Skeletal muscle cell (primary cell): ENCODE measurements at places on chromosomes 16 and 17.

DNA sequence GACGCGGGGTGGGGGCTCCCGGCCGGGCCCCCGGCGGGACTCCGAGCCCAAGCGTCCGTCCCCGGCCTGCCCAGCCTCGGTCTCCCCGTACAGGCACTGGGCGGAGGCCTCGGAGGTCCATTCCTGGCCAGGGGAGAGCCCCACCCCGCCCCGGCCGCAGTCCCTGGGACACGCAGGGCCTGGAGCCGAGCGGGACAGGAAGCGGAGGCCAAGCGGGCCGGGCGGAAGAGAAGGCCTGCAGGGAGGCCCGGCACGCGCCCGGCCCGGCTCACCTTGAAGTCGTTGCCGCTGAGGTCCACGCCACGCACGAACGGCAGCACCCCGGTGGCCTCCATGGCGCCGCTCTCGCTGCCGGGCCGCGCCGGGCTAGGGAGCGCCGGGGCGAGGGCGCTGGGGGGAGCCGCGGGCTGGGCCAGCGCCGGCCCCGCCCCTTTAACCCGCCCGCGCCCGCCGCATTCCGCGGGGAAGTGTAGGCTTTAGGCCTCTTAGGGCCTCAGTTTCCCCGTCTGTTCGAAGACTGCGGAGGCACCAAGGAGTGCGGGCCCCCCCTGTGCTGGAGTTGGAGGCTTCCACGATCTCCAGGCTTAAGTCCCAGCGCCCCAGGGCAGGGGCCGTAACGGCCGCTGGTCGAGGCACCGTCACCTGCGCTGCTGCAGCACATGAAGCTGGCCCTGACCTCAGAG is at the start of gene FLII:
Gene FLII, minus strand, starts transcription at position 383 of the 683 bp plus-strand sequence. Its CDS starts 48 bp downstream, at position 335.
- no peak for DNase-seq

DNA sequence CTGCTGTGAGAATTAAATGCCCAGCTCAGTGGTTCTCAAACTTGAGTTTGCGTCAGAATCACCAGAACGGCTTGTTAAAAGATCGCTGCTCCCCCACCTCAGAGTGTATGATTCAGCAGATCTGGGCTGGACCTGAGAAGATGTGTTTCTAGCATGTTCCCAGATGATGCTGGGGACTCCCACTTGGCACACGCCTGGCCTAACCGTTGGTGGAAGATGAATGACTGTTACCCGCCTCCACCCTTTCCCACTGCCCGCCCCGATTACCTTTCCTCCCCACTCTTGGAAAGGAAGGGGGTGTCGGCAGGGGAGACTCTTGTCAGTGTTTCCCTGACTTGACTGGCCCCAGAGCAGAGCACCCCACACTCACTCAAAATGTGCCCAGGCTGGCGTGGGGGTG is 29.3 kb upstream of the ABCC3 start:
- DNase-seq: peak; percentile 21

DNA sequence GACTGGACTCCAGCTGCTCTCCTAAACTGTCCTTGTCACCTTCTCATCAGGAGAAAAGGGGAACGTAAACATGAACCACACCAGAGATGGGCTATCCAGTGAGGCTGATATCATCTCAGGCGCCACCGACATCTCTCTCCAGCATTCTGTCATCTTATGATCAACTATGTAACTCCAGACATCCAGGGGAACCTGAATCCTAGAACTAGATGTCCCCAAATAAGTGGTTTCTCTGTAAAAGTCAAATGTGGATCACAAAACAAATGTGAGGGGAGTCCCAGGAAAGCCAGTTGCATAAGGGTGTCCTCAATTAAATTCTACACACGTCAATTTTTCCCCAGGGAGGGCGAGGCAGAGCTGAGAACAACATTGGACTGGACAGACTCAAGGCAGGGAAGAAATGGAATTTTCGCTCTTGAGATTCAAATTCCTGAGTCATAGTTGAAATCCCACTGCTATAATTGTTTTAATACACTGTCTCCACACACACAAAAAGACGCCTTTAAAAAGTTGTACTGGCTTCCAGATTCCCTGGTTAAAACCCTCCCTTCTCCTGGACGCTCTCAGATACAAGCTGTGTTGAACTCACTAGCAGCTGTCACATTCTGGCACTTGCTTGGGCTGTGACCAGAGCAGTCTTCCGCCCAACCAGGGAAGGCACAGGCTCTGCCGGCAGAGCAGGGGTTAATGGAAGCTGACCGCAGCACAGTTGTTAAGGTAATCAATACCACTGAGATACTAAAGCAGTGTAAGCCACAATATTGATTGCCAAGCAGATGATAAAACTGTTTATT is 62.6 kb downstream of the ZFHX3 start:
- peak; percentile 95 for DNase-seq

- DNase-seq: no peak
These were observed 9.7 kb upstream of the CLEC18A start for GRCh38 chr16:69941251-69942098.

GRCh38 chr16:80166082-80166481 is 374.7 kb upstream of the DYNLRB2 start:
- no peak for DNase-seq

DNA sequence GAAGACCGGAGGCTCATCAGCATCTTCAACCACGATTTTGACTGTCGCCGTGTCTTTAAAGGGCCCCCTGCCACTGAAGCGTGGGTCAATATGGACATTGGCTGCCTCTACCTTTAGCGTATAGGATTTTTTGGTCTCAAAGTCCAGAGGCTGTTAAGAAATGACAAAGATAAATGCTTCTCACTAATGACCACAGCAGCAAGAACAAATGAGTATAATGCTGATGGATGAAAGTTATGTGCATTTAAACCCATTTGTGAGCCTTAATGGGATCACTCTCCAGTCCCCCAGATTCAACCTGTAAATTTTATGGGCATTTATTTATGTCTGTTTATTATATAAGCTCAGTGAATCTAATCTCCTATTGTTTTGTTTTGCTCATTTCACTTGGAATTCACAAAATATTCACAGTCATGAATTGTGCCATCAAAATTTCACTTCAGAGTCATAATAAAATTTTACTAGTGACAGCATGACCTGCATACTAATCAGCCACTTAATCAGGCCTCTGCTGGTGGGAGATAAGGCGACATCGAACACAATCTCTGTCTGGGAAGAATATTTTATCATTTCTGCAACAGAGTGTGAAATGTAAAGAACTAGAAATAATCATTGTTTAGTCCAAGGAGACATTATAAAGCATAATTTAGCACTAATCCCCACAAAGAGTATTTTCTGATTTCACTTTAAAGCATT is 218.5 kb downstream of the CDH8 start:
- no peak for DNase-seq

DNA sequence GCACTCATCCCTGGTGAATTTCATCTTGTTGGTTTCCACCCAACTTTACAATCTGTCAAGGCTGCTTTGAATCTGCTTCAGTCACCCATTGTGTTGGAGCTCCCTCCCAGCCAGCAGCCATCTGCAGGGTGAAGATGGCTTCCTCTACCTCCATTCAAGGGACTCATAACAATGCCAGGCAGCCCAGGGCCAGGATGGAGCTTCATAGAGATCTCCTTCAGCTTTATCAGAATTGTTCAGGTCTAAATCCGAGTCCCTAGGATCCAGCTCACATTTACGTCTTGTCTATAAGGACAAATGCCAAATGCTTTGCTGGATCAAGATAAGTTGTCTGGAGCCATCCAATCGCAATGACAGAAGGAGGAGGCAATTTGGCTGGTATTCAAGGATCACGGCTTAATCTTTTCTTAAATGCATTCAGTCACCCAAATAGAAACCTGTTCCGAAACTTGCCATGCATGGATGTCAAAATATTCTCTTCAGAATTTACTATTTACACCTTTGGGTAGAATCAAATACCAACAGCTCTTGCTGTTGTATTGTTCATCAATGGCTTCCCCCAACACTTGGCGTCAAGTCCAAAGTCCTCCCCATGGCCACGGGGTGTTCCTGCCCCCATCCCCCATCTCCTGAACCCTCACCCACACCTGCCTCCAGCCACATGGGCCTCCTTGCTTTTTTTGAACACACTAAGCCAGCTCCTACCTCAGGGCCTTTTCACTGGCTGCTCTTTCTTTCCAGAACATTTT is 3.8 kb upstream of the FAM171A2 start:
- DNase-seq: no peak

GRCh38 chr17:41865596-41865893 is 322 bp upstream of the KLHL11 start:
- no peak for DNase-seq

- DNase-seq: no peak
These were observed 261.0 kb downstream of the SOX9 start for GRCh38 chr17:72381597-72382397.

- no peak for DNase-seq
These were observed 4.8 kb downstream of the SCNN1G start for GRCh38 chr16:23187341-23187740.

GRCh38 chr16:88333848-88334777 is 48.6 kb upstream of the ZNF469 start:
- no peak for DNase-seq

DNA sequence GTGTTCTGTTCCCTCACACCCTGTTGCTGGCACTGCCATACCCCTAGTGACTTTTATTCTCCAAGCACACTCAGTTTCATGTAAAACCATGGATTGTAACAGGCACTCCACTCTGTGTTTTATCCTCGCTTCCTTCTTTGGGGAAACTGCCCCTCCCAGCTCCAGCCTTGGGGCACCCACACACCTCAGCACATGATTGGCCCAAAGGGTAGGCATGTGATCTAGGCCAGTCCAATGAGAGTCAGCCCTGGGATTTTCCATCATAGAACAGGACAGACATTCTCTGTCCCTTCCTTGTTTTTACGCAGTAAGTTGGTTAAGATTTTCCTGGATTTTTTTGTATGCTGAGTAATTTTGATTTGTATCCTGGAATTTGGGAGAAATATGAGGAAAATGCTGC is 115.4 kb downstream of the C16orf95 start:
- DNase-seq: no peak

GRCh38 chr16:66269617-66270332 is 96.7 kb upstream of the CDH5 start:
- no peak for DNase-seq

GRCh38 chr16:1784977-1785845 is 2.5 kb downstream of the NUBP2 start:
- no peak for DNase-seq

DNA sequence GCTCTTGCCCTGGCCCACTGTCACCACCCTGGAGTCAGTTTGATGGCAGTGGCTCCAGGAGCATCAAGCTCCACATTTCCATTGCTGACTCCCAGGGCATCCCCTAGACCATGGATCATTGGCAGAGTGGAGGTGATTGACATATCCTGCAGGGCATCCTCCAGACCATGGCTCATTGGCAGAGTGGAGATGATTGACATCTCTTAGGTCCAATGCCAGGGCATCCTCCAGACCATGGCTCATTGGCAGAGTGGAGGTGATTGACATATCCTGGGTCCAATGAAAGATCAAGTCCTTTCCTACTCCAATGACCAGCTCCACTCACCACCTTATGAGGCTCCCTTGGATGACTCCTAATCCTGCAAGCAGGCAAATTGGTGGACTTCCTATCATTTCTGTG is 174.3 kb upstream of the NLRP1 start:
- no peak for DNase-seq

DNA sequence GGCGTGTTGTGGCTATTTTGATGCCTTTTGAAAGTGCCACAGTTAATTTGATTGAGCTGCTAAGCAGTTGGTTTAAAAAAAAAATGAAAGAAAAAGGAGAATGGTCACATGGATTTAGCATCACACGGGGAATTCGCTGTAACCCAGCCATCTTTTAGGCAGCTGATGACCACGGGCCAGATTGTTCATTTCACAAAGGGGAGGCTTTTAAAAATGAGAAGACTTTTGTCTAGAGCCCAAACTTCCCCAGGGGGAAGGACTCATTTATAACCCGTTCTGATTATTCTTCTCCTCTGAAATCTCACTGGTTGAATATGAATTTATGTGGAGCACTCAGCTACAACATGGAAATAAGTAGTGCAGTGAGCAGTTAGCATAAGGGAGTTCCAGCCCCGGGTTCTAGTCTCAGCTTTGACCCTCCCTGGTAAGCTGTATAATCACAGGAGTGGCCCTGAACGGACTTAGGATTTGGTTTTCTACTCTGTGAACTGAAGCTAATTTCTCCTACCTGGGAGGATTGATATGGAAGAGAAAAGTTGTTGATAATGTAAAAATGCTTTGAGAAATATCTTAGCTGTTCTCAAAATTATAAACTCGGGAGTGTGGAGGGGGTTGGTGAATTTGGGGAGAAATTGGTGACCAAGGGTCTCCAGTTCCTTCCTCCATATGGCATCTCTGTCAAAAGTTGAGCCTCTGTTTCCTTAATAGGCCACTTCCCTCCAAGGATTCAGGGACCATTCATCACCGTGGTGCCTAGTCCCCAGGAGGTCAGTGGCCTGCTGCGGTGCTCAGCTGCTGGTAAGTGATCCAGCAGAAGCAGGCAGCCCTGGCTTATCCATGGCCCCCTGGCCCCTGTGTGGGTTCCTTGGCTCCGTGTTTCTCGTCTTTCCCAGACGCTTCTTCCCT is 76.4 kb upstream of the TBX2 start:
- DNase-seq: no peak

- DNase-seq: no peak
These were observed 9.2 kb downstream of the AHSP start for GRCh38 chr16:31536804-31537361.

- DNase-seq: no peak
These were observed 70.9 kb upstream of the GSE1 start for GRCh38 chr16:85541980-85542900.

DNA sequence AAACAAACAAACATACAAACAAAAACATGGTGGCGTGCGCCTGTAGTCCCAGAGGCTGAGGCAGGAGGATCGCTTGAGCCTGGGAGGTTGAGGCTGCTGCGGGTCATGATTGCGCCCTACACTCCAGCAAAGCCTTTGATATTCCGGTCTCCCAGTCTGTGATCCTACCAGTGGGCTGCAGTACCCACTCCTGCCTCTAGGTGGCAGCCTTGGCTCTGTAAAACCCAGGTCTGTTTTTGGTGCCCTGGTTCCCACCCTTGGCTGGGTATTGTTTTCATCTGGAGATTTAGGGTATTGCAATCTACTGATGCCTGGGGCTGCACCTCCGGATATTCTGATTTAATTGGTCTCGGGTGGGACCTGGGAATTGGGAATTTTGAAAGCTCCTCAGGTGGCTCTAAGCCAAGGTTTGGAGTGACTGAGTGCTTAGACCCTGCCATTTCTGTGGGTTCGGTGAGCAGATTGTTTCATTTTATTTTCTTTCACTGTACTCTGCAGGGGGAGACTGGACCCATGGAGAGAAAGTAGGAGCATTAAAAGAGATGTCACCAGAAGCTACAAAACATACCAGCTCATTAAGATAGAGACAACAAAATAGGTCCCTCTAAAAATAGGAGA is 40.5 kb downstream of the MYH3 start:
- DNase-seq: no peak

GRCh38 chr16:9082422-9082821 is 9.0 kb upstream of the HAPSTR1 start:
- no peak for DNase-seq

DNA sequence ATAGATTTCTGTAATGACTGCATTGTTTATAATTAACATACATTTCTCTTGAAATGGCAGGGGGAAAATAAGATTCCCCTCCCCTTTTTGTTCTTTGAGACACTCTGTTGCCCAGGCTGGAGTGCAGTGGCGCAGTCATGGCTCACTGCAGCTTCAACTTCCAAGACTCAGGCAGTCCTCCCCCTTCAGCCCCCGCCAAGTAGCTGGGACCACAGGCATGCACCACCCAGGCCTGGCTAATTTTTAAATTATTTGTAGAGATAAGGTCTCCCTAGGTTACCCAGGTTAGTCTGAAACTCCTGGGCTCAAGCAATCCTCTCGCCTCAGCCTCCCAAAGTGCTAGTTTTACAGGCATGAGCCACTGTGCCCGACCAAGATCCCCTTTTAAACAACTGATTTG is 67.7 kb downstream of the KATNIP start:
- DNase-seq: no peak

GRCh38 chr16:20821682-20822081 is 15.4 kb downstream of the REXO5 start:
- no peak for DNase-seq
